ENCODE measurements at places on chromosomes 4 and X. TPM values are rescaled to one million over a fixed set of nuclear protein-coding genes. Genes with fewer than 3 reads are reported as not detected.
A peak's percentile ranks its signal among the peaks of the same experiment; 100 is the strongest.

DNA sequence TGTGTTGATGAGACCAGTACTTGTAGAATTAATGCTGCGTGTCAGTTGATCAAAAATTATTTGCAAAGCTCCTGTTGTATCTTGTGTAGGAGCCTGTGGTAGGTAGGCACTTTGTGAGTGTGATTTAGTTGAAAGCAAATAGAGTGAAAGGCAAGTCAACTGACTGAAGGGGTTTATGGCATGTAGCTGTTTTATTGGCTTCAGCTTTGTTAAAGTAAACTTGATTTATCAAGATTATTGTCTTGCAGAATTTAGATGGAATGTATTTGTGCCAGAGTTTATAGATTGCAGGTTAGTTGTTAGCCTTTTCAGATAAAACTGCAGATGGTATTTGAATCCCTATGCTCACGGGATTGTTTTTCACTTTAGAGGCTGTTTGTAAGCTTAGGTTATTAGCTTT is 128.0 kb downstream of the FRAS1 start:
- no peak for DNase-seq

DNA sequence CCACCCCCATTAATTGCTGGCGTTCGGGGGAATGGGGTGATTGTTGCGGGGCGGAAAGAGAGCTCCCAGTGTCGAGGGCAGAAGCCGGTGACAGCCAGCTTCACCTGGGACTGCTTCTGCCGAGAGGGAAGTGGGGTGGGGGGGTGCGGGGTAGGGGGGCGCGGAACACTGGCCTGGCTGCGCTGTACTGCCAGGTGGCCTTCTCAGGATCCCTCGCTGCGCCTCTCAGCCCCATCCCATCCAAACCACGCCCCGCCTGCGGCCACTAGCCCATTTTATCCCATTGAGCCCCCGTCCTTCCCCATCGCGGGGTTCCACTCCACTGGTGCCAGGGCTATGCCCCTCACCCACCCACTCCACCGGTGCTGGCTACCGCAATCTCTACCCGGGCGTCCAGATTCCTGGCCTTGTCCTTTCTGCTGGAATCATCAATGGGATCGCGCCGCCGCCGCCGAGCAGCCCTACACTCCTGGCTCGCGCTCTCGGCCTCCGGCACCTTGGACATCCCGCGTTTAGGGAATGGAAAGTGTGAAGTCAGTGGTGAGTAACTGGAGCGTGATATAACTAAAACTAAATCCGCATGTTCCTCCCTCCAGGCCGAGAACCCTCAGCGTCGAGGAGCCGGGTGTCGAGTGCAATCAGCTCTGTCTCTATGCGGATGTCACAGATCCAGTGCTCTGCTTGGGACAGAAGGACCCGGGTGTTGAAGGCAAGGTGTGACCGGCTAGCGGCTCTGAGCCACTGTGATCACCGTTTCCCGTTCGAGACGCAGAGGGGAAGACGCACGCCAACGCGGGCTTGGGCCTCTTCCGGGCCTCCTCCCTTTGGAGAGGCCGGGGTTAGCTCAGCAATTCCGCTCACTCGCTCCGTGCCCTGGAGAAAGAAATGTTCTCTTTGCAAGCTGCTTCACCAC is 20.5 kb downstream of the NKX3-2 start:
- DNase-seq: no peak

- DNase-seq: no peak
These were observed 34.6 kb downstream of the NBDY start for GRCh38 chrX:56763556-56764152.

Gene OTC
- not detected for total RNA-seq

GRCh38 chr4:169385376-169385775 is 114.6 kb upstream of the SH3RF1 start:
- DNase-seq: no peak

DNA sequence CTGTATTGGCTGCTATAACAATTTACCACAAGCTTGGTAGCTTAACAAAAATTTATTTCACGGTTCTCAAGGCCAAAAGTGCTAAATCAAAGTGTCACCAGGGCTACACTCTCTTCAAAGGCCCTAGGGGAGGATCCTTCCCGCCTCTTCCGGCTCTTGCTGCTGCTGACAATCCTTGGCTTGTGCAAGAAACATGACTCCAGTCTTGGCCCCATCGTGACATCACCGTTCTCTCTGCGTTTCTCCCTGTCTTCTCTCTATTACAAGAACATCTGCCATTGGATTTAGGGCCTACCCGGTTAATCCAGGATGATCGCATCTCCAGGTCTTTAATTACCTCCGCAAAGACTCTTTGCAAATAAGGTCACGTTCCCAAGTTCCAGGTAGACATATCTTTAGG is 10.4 kb upstream of the CLCN4 start:
- no peak for DNase-seq

Gene PIM2
- total RNA-seq: 4.4 TPM

- DNase-seq: peak; percentile 56
These were observed 104.9 kb upstream of the PSAPL1 start for GRCh38 chr4:7539659-7540058.

- DNase-seq: no peak
These were observed 157.6 kb upstream of the SH3RF1 start for GRCh38 chr4:169428376-169428775.

Measured in PC-9 (cell line).